ENCODE measurements at places on chromosomes 1 and 21.

- no peak for DNase-seq
Observed at GRCh38 chr1:36124404-36125128, 456 bp downstream of the COL8A2 start.

DNA sequence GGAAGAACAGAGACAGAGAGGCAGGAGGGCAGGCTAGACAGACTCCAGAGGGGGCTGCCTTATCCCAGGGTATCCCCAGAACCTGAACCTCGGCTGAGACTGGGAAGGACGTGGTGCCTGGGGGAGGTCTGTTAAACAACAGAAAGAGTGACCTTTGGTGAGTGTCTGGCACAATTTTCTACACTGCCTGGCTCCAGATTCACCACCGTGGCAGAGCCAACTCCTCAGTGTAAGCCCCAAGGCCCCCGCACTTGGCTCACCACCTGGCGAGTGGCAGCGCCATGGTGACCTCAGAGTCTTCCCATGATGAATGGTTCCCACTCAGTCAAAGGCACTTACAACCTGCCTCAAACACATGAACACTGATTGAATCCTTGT, 6.5 kb downstream of the RD3 start:
- DNase-seq, result no peak

GRCh38 chr1:190101756-190102155, 375.9 kb downstream of the BRINP3 start:
- DNase-seq, result no peak

DNA sequence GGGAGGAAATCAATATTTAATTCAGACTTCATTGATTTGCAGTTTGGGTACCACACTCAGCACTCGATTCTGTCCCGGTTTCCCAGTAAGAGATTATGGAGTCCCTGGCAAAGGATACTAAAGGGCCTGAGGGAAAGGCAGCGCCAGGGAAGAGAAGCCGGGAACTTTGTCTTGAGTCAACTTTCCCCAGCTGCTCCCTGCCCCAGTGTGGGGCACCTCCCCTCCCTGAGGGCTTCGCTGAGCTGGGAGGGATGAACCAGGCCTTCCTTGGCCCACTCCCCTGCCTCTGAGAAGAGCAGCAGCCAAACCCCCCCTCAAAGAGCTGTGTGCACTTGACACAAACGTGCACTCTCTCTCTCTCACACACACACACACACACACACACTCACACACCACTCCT, 32.6 kb downstream of the OPTC start:
- no peak for DNase-seq

- DNase-seq, result no peak
Observed at GRCh38 chr1:35454616-35455015, 102.6 kb downstream of the KIAA0319L start.

DNA sequence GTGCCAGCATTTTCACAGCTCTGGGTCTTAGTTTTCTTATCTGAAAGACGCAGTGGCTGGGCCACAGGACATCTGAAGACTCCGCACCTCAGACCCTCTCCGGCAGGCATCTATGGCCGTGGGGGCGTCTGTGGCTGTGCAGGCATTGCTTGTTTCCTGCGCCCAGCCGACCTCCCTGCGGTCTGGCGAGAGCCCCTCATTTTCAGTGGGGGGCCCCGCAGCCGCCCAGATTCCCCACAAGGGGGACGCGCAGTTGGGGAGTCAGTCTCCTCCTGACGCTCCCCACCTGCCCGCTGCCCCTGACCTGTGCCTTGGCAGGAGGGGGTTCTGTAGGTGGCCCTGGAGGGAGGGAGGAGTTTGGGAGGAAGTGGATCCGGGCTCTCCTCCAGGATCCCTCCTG, 3.5 kb upstream of the TFF1 start:
- peak; percentile 22 for DNase-seq

- DNase-seq, result no peak
Observed at GRCh38 chr1:6953907-6954364, 168.7 kb downstream of the CAMTA1 start.

- DNase-seq, result no peak
Observed at GRCh38 chr1:87215592-87215991, 113.1 kb upstream of the LMO4 start.

DNA sequence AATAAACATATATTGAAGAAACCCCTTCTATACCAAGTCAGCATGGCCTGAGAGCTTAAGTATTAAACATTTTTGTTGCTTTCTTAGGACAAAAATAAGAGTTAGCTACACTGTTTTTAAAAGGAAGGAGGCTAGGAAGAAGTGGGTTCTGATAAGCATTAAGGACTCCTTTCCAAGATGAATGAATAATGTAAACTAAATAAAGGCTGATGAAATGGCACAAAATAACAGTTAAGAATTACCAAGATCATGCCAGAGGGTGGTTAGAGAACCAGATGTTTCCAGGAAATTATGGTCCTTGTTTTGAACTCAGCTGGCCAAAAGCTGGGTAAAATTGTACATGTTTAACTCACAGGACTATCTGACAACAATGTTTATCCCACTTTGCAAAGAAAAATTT, 114.1 kb upstream of the ETS2 start:
- no peak for DNase-seq

DNA sequence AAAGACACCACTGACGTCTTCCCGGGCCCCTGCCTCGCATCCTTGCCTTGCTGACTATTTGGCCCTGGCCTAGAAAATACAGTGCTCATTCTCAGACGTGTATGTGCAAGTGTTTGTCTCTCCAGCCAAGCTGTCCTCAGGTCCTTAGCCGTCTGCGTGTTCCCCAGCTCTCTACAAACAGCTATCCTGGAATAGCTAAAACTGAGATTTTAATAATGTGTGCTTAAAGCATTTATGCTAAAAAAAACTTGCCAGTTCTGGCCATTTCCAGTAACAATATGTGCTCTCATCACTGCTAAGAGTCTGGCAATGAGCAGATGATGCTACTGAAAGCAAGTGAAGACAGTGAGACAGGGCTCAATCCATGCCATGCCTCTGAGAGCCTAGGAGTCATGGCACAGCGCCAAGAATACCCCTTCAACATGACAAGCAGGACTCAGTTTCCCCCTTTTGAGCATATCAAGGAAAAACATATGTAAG, 55.7 kb downstream of the IRF2BP2 start:
- DNase-seq, result no peak

DNA sequence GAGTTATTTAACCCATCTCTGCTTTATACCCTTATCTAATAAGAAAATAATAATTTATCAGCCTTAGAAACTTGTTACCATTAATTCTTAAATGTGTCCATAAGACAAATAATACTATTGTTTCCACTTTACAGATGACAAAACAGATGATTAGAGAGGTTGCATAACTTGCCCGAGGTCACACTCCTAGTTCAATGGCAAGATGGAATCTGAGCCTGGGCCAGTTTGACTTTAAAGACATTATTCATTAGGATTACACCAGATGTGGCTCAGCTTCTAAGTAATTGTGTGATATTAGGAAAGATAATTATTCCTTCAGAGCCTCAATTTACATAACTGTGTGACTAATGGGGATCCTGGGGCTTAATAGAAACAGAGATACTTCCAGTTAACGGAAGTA, 42.3 kb upstream of the KCNK2 start:
- no peak for DNase-seq

DNA sequence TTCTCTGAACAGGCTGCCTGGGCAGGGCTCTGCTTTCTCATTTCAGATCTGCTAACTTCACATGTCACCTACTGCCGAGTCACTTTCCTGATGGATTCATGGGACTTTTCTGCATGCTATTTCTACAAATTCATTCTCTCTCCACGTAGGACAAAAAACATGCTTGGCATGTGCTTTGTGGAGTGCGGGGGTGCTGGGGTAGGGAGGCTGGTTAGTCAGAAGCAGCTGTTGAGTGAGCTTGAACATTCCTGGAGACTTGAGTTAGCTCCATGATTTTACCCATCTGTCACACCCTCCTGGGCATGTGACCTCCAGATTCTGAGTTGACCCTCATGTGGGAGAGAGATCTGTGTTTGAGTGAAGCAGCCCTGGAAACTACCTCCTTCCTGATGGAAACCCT, 71.4 kb downstream of the UCK2 start:
- no peak for DNase-seq

DNA sequence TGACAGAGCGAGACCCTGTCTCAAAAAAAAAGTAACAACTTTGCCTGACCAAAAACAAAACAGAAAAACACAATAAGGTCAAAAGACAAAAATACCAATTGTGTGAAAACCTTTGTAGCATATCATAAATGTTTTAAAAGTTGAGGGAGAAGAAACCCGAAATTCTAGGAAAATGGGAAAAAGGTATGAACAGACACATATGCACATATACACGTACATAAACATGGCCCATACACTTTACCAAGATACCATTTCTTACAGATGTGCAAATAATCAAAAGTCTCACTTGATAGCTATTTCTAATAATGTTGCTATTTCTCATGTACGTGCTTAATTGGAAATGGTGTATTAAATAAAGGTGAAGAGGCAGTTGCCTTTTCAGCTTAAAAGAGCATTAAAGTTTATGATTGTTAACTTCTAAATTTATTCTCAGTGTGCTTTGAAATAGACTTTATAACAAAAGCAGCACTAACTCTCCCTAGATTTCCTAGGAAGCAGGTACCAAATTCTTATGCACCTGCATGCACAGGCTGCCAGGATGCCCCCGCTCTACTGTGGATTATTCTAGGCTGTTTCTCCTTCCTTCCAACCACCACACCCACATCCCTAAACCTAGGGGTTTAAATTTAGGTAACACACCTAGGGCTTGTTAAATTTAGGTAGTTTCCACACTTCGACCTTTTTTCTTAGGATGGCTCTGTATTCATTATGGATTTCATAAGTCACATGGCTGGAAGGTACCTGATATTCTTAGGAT, 33.8 kb downstream of the ADARB1 start:
- DNase-seq, result no peak

DNA sequence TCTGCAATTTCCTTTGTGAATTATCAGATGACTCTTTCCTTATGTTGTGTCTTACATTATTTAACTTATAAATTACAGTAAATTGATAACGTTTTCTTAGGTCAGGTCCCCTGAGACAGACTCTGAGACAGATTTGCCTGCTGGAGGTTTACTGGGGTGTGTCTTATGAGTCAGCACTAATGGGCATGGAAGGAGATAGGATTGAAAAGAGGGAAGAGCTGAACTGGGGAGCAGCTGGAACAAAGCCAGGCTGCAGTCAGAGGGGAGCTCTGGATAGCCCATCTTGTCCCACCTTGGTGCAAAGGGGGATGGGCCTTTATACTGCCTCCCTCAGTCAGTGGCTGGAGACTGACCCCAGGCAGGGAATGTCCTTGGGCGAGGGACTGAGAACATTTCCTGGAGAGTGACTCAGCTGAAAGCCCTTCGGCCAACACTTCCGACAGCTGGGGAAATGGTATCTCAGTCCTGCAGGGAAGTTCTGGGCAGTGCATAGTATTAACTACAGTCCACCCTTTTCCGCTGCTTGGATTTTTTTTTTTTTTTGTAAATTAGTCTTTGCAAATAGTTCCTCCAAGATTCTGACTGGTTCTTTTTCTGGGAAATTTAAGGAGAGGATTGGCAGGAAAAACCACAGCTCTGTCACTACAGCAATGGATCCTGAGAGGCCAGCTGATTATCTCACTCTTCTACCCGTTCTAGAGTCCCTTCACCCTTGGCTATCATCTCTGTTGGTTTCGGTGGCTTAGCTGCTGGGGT, 39.1 kb upstream of the CDC42BPA start:
- no peak for DNase-seq

GRCh38 chr1:84780000-84780716, 89.9 kb upstream of the SSX2IP start:
- DNase-seq, result no peak

DNA sequence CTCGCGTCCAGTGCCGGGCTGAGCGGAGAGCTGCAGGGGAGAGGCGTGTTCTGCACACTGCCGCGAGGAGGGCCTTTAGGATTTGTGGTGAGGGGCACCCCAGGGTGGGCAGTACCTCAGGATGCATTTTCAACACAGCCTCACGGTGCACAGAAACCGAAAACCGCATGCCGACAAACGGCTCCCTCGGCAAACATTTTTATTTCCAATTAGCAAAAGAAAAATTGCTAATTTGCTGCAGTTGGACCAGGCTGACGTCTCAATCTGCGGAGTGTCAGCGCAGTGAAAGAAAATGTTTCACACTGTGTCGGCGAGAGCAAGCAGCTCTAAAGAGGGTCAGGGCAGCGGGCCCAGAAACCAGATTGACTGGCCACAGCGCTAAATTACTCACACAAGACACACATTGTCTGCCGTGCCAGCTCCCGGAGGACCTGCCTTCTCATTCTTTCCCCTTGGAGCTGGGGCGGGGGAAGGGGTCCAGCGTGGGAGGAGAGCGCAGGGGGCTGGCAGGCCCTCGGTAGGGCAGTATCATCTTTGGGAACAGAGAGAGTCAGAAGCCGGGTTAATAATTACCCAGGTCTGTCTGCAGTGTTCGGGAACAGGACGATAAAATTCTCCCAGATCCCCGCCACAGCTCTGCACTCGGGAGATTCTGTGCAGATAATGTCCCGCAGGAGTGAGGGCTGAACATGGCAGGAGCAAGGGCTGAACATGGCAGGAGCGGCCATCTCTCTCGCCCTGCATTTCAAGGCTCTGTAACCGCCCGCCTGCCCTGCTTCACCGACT, 150.2 kb downstream of the PRDM16 start:
- DNase-seq, result no peak

GRCh38 chr1:15346346-15347030, 63.2 kb upstream of the EFHD2 start:
- no peak for DNase-seq

GRCh38 chr1:226511296-226511695, 37.3 kb upstream of the STUM start:
- no peak for DNase-seq

- no peak for DNase-seq
Observed at GRCh38 chr1:31545927-31546540, 30.3 kb upstream of the TINAGL1 start.

DNA sequence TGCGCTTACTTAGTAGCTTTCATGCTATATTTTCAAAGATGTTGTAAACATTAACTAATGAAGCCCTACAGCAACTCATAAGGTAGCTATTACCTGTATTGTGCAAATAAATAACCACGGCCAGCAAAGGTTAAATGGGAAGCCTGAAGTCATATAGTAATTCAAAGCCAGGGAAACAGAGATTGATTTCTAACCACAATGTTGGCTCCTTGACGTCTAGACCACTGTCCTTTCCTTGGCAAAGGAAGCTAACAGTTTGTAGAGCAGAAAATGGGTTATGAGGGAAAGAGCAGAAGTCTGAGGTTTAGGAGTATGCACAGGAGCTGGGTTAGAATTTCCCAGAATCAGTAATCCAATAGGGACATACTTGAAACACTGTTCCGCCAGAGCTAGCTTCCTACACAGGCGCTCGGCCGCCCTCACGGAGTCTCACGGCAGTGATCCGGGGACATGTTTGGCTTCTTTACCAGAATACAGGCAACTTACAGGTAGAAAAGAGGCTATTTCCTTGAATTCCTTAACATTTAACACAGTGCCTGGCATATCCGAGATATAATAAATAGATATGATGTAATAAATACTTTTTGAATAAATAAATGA, 298.8 kb upstream of the LYPLAL1 start:
- DNase-seq, result no peak

GRCh38 chr1:229368347-229368746, 25.5 kb upstream of the CCSAP start:
- DNase-seq, result no peak
